ENCODE measurements at places on chromosomes 16 and 17.

DNA sequence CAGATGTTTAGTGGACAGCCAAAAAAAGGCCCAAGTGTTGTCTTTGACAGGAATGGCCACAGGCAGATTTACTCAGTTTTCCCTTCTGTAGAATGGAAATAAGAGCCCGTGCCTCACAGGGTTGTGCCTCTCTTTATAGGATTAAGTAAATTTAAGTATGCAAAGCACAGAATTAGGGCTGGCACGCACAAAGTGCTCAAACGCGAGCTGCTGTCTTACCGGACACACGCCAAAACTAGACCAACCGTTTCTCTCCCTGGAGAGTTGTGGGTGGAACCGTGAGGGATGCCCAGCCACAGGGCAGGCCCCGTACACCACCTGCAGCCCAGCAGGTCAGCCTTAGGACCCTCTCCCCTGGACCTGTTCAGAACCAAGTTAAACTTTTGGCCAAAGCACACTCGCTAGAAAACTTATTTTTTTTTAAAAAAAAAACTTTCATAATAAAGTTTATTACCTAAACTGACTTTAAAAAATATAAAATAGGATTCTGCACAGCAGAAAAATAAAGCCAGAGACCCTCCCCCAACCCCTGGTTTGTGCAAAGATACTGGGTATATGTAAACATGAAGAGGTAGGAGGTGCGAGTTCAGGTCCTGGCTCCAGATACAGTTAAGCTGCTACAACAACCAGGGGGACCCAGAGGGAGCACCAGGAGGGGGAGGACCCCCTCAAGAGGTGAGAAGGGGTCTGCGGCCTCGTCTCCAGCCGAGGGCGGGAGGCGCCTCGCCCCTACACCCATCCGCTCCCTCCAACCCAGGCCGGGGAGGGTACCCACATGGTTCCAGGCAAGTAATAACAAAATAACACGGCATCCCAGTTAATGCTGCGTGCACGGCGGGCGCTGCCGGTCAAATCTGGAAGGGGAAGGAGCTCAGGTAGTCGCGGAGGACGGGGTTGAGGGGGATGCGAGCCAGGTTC, 1.8 kb downstream of the SOCS1 start:
- no peak for DNase-seq

DNA sequence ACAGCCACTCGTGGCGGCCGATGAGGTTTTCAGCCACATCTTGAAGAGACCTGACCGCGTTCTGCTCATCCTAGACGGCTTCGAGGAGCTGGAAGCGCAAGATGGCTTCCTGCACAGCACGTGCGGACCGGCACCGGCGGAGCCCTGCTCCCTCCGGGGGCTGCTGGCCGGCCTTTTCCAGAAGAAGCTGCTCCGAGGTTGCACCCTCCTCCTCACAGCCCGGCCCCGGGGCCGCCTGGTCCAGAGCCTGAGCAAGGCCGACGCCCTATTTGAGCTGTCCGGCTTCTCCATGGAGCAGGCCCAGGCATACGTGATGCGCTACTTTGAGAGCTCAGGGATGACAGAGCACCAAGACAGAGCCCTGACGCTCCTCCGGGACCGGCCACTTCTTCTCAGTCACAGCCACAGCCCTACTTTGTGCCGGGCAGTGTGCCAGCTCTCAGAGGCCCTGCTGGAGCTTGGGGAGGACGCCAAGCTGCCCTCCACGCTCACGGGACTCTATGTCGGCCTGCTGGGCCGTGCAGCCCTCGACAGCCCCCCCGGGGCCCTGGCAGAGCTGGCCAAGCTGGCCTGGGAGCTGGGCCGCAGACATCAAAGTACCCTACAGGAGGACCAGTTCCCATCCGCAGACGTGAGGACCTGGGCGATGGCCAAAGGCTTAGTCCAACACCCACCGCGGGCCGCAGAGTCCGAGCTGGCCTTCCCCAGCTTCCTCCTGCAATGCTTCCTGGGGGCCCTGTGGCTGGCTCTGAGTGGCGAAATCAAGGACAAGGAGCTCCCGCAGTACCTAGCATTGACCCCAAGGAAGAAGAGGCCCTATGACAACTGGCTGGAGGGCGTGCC, 30.1 kb downstream of the CIITA start:
- DNase-seq, result no peak

GRCh38 chr17:2466931-2467330, 44.8 kb downstream of the METTL16 start:
- no peak for DNase-seq

DNA sequence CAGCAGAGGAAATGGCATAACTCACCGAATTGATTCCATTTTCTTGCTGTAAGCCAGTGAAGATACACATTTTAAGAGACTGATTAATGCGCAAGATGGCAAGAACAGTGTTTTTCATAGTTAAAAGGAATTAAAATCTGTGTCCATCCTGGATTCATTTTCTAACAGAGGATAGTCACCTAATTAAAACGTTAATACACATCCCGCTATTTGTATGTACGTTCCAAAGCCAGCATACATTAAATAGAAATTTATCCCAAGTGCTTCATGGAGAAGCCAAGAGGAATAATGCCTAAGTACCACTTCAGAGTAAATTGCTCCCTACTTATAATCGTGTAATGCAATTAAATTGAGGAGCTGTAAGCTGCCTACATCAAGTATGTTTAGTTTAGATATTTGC, 49.9 kb downstream of the RBFOX1 start:
- no peak for DNase-seq

- no peak for DNase-seq
These were observed 17.9 kb upstream of the TMIGD1 start for GRCh38 chr17:30351735-30352134.

Measured in stimulated activated CD8-positive, alpha-beta memory T cell treated with anti-CD3 and anti-CD28 coated beads, Interleukin-4, amount 100 ng/mL, for 4 hours (primary cell).